ENCODE measurements at places on chromosomes 2 and 18.

DNA sequence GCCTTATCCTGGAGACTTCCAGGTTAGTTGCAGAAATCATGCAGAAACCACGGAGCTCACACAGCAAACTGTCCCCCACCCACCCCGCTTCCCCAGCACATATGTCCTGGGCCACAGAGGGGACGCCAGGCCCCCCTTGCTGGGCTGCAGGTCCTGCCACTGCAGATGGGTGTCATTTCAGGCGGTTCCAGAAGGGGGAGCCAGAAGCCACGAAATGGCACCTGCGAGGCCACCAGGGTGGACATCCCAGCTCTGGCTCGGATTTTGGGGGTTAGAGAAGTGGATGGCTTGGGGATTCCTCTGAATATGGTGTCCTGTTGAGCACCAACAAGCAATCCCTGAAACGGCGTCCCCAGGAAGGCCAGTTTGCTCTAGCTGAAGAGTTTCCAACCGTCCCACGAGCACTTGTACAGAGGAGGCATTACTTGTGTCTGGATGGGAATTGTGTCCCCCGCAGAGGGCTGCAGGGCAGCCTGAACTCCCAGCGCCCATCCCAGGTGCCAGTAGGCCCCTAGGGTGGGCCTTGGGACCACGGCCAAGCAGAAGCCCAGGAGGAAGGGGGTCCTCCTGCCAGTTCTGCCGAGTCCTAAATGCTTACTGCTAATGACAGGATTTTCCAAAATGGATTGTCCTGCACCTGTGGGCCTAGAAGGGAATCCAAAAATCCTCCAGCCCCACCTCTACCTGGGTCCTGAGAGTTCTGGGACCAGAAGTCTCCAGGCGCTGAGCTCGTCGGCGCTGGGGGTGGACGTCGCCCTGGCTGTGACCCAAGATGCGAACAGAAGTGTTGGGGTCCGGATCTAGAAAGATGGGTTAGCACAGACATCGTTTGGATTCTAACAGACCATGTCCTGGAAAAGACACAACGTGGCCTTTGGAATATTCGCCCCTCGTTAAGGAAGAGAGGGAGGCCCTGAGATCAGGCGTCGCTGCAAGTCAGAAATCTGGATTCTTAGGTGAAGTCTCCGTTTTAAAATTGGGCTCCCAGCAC, 14.6 kb upstream of the NFATC1 start:
- DNase-seq, result no peak

GRCh38 chr2:230861552-230862255, 3.0 kb upstream of the ITM2C start:
- no peak for DNase-seq

- no peak for DNase-seq
Observed at GRCh38 chr18:36532394-36532793, 234.9 kb downstream of the FHOD3 start.

GRCh38 chr2:110219496-110220189, 7.3 kb upstream of the MTLN start:
- peak; percentile 52 for DNase-seq

DNA sequence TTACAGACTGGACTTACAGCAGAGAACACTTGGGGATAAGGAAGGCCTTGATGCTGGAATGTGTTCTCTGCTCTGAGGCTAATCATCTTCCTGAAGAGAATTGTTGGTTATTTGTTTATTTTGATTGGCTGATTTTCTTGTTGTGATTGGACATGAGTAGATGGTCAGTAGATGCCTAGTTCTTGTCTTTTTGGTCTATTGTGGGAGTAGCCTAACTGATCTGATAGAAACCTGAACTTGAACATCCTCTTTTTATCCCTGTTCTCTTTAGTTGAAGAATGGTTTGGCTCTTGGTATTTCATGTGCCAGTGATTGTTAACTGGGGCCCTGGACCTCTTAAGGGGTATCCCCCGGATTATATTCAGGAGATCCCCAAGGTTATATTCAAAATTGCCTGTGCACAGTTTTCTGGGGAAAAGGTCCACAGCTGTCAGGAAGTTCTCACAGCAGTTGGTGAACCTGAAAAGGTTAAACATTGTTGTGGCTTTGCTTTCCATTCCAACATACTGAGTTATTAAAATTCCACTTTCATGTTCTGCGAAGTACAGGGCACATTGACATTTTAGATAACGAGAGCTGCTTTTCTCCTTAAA, 13.6 kb downstream of the TWSG1 start:
- no peak for DNase-seq

- no peak for DNase-seq
Observed at GRCh38 chr2:124884315-124884714, 859.2 kb downstream of the CNTNAP5 start.

DNA sequence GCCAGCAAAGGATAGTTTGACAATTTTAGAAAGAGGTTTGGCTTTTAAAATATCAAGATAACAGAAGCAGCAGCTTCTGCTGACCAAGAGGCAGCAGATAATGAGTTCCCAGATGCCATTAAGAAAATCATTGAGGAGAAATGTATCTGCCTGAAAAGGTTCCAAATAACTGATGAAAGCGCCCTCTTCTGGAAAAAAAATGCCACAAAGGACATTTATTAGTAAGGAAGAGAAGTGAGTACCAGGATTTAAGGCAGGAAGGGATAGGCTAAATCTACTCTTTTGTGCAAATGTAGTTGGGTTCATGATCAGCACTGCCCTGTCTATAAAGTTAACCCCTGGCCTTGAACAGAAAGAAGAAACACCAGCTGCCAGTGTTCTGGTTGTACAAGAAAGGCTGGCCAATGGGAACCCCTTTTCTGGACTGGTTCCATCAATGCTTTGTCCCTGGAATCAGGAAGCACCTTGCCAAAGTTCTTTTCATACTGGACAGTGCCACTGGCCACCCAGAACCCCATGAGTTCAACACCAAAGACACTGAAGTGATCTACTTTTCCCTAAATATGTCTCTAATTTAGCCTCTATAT, 40.6 kb downstream of the DHX57 start:
- no peak for DNase-seq

- no peak for DNase-seq
Observed at GRCh38 chr18:80231151-80231550, 16.2 kb downstream of the PARD6G start.

DNA sequence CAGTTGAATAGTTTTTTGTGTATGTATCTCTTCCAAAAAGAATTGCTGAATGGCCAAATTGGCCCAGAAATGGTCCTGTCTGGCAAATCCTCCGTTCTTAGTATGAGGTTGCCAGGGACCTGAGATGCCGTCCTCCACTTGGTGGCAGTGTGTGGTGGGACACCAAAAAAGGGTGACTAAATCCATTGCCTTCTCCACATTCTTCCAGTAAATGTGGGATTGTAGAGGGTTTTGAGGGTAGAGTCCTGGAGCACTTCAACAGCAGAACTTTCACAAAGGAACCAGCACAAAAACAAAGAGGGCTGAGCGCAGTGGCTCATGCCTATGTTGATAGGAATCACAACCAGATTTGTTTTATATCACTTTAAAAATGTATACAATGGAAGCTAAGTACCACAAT, 199.9 kb downstream of the BCL2 start:
- no peak for DNase-seq

- no peak for DNase-seq
Observed at GRCh38 chr2:50309503-50309902, 722.4 kb downstream of the NRXN1 start.

GRCh38 chr2:235347691-235348090, 146.2 kb upstream of the AGAP1 start:
- peak; percentile 81 for DNase-seq

DNA sequence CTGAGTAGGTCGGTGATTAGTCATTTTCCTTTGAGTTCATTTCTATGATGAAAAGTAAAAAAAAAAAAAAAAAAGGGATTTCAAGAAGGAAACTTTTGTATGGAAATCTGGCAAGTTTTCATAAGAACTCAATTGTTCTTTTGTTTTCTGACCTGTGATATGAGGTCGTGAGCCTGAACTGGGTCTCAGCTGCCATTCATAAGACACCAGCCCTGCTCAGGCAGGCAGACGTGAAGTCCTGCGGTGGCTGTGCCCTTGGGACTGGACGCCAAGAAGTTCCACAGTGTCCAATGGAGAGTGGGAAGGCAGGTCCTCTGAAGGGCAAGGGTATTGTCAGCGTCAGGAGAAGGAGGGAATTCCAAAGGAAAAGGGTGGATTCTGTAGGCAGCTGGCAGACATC, 183.9 kb downstream of the NCK2 start:
- no peak for DNase-seq

GRCh38 chr2:136016836-136017235, 31.4 kb upstream of the DARS1 start:
- DNase-seq, result no peak

DNA sequence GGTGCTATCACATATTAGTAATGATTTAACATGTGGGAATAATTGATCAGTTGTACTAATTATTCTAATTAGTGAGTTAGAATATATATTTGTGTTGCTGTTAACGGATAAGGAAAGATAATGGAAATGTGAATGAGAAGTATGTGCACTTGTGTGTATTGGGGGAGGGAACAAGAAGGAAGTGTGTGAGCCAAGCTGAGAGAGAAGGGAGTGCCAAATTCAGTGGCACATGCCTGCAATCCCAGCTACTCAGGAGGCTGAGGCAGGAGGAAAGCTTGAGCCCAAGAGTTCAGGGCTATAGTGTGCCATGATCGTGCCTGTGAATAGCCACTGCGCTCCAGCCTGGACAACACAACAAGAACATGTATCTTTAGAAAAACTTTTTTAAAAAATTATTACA, 9.3 kb downstream of the BARD1 start:
- DNase-seq, result no peak

DNA sequence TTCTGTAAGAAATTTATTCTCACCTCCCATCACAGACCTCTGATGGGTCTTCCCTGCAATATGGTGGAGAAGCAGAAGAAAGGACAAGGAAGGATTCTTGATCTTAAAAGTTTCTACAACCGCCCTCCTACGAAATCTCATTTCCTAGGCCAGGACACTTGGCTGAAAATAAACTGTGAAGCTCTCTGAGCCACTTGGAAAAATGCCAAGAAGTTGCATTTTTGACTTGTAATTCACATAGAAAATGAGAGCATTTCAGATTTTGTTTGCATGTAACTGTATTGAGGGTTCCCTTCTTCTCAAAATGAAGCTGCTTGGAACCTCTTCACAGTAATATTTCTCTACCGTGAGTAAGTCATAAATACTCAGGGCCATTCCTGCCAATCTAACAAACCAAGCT, 458.3 kb upstream of the SLC14A2 start:
- DNase-seq, result no peak

- DNase-seq, result no peak
Observed at GRCh38 chr2:225764346-225764745, 364.8 kb downstream of the NYAP2 start.

DNA sequence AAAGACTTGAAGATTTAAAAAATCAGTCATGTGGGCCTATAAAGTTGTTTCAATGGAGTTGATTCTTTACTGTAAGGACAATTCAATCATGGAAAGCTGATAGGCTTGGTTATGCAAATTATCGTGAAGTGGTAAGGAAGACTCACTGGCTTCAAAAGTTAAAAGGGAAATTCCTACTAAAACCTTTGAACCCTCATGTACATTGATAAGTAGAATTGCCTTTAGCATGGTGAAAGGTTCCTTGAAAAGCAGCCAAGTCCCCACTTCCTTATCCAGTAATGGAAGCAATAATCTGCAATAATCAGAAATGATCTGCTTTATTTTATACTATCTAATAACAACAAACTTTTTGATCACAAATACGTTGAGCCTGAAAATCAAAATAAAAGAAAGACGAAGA, 14.4 kb upstream of the CCL20 start:
- no peak for DNase-seq

DNA sequence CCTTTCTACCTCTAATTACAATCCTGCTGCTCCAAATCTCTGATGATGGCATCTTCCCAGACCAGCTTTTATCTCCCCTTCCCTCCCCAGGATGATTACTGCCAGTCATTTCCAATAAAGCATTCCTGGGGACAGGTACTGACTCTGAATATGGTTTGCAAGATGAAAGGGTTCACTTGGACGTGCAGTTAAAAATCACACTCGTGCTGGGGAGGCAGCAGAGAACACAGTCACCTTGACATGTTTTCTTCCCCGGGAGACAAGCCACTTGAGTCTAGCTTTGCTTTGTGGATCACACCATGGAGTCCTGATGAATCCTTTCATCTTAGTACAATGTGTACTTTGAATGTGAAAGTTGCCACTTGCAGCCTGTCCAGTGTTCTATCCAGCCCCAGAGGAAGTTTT, 175.0 kb downstream of the ALPK2 start:
- DNase-seq, result no peak

GRCh38 chr2:26942543-26943295, 27.7 kb upstream of the MAPRE3 start:
- no peak for DNase-seq

- DNase-seq, result no peak
Observed at GRCh38 chr2:130756874-130757668, 1.7 kb downstream of the AMER3 start.

DNA sequence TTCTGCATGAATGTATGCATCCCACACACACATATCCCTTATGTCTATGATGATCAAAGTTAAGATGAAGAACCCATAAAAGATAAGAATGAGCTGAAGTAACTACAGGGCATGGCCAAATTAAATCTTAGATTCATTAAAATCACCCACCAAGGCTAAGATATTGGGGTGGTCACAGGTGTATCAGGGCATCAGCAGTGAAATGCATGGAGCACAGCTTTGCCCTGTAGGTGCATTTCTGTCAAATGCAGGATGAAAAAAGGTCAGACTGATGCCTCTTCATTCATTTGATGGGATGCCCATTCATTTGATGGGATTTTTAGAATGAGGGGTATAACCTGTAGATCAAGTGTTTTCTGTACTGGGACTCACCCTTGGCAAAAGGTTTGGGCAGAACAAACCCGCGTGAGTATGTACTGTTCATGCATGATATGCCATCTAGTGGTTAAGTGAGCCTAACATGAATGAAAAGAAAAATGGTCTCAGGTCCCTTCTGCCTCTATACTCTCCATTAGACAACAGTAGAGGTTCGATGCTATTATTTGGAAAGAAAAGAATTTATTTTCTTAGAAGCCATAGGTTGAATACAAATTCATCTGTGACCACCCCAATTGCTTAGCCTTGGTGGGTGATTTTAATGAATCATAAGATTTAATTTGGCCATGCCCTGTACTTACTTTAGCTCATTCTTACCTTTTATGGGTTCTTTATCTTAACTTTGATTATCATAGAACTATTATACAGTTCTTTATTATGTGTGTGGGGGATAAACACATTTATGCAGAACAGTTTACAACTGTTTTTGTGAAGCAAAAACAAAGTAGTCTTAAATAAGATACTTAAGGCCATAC, 43.2 kb upstream of the NOSTRIN start:
- DNase-seq, result peak; percentile 21

DNA sequence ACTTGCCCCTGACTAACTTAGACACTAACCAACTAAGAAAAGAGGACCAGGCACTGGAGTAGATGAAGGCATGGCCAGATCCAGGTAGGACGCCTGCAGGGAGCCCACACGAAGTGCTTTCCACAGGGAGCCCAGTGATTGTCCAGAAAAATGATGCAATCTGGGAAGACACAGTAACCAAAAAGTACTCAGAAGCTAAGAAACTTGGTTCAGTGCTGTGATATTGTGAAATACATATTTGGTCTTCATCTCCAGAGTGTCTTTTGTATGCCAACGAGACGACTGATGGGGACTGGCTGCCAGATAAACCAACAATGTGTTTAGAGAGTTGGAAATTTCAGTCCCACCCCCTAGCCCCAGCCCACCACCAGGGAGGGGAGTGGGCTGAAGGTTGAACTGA, 135.0 kb downstream of the SP3 start:
- DNase-seq, result no peak

GRCh38 chr2:166106431-166107015, 21.3 kb downstream of the SCN1A start:
- DNase-seq, result no peak

- no peak for DNase-seq
Observed at GRCh38 chr2:71216501-71216900, 10.4 kb downstream of the PAIP2B start.

- DNase-seq, result no peak
Observed at GRCh38 chr2:236179236-236180075, 11.3 kb upstream of the GBX2 start.

GRCh38 chr2:121873864-121874263, 118.4 kb downstream of the TSN start:
- no peak for DNase-seq
